Caco-2 (cell line): ENCODE measurements at places on chromosomes 7 and 10. TPM values are rescaled to one million over a fixed set of nuclear protein-coding genes. Genes with fewer than 3 reads are reported as not detected.

DNA sequence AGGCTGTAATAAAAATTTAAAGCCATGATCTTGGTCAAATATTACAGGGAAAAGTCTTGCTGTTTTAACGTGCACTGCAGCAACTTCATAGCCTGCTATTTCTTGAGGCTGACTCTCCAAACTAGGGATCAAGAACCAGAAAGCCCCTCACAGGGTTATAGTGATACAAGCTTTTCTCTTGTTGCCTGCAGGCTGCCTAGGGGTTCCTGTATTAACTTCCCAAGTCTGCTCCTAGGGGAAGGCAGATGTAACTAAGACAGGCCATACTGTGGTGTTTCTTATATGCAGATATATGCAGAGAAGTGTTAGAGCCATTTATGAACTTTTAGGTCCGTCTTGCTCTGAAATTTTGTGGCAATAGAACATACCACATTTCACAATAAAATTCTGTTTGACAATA is 175.7 kb downstream of the FOXP2 start:
- H3K27ac ChIP-seq: no peak overlapping the region
- H3K36me3 ChIP-seq: no peaks in the 10 kb centered on the region
- no peak for DNase-seq
- no peaks in the 10 kb centered on the region for H3K27me3 ChIP-seq

DNA sequence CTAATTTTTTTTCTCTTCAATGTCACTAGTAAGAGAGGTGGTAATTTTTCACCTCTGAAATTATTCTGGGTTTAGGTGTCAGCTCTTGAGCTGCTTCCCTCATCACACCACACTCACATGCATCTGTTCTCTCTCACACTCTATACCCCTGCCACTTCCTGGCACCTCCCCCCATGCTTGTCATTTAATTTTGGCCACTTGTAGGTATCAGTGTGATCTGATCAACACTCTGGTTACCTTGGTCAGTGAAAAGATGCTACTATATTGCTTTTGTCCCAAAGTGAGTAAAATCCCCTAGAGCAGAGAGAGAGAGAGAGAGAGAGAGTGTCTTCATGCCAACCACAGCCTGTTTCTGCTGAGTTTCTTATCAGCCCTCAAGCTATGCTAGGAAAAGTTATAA is 42.5 kb downstream of the STK17A start:
- H3K36me3 ChIP-seq: 0 out of 2 replicates have a peak, but pooled peaks cover 1% of the 10 kb centered on the region
- no peaks in the 10 kb centered on the region for H3K27me3 ChIP-seq
- DNase-seq: no peak
- no peak overlapping the region for H3K4me3 ChIP-seq
- no peak overlapping the region for H3K27ac ChIP-seq

DNA sequence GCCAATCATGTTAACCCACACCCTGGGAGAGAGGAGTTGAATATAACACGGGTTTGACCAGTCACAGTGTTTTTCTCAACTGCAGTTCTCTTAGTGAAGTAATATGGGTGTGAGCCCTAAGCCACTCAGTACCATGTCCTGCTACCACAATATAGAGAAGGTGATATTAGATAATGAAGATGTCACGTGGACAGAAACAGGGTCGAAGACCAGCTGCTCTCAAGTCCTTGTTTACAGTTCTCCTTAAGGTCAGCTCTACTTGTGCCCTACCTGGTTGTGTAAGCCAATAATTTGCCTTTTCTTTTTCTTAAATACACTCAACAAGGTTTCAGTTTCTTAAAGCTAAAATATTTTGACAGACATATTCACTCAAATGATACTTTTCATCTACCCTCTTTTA is 128.3 kb upstream of the POT1 start:
- H3K27ac ChIP-seq: no peak overlapping the region
- H3K27me3 ChIP-seq: no peaks in the 10 kb centered on the region
- H3K4me1 ChIP-seq: peaks cover 4% of the 10 kb centered on the region; the same call in 1 of the 2 replicates
- no peaks in the 10 kb centered on the region for H3K36me3 ChIP-seq

Gene TYW1B
- 10.0 and 12.8 TPM in 2 replicates for total RNA-seq

GRCh38 chr7:101671371-101672356 is 42.6 kb upstream of the MYL10 start:
- H3K27me3 ChIP-seq: no peaks in the 10 kb centered on the region
- H3K27ac ChIP-seq: no peak overlapping the region
- H3K36me3 ChIP-seq: no peaks in the 10 kb centered on the region
- no peaks in the 10 kb centered on the region for H3K4me1 ChIP-seq
- no peak for DNase-seq
- no peak overlapping the region for H3K4me3 ChIP-seq

- DNase-seq: no peak
- no peak overlapping the region for H3K4me3 ChIP-seq
- H3K4me1 ChIP-seq: no peaks in the 10 kb centered on the region
- H3K36me3 ChIP-seq: no peaks in the 10 kb centered on the region
- H3K27ac ChIP-seq: no peak overlapping the region
- no peaks in the 10 kb centered on the region for H3K27me3 ChIP-seq
Observed at GRCh38 chr7:6554848-6555247, 3.6 kb upstream of the GRID2IP start.

DNA sequence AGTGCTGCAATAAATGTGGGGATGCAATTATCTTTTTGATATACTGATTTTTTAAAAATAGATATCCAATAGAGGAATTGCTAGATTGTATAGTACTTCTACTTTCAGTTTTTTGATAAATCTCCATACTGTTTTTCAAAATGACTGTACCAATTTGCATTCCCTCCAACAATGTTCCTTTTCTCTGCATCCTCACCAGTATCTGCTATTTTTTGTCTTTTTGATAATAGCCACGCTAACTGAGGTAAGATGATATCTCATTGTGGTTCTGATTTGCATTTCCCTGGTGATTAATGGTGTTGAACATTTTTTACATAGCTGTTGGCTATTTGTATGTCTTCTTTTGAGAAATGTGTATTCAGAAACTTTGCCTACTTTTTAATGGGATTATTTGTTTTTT is 217.7 kb upstream of the MTPN start:
- H3K36me3 ChIP-seq: no peaks in the 10 kb centered on the region
- no peak overlapping the region for H3K4me3 ChIP-seq
- H3K4me1 ChIP-seq: no peaks in the 10 kb centered on the region
- no peaks in the 10 kb centered on the region for H3K27me3 ChIP-seq
- H3K27ac ChIP-seq: no peak overlapping the region
